Kidney (tissue), 22 donors: ENCODE measurements at places on chromosomes 12 and 14.

DNA sequence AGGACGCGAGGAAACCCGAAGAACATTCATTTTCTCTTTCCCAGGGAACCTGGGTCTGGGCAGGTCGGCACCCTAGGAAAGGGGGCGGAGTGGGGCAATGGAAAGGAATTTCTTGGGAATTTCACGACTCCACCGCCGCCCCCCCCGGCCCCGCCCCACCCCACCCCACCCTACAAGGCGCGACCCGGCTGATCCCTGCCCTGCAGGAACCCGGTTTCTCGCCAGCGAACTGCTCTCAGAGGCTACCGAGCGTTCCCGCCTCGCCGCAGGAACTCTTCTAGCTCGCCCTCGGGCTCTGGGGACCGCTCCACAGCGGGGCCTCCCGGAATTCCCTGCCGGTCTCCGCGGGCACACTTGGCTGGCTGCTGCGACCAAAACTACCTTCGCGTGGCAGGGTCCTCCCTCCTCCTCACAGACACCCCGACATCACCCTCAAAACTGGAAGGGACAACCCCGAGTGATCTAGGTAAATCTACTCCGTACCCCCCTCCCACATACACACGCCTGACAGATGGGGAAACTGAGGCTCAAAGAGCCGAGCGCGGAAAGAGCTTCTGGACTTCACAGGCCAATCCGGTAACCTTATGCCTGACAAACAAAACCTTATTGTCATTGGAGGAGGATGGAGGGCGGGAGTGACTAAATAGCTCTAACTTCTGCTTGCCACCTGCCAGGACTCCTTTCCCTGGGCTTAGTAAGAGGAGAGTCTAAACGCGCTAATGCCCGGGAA is 785 bp upstream of the ACTN1 start:
- H3K36me3 ChIP-seq = no peaks in the 10 kb centered on the region
- H3K4me1 ChIP-seq = no peaks in the 10 kb centered on the region
- peak; percentile 48 for DNase-seq
- peak overlapping the region; percentile 78 for H3K27ac ChIP-seq
- H3K4me3 ChIP-seq = peak overlapping the region; percentile 84

GRCh38 chr14:76432827-76433752 is 57.2 kb downstream of the ESRRB start:
- no peak overlapping the region for H3K4me3 ChIP-seq

- no peak overlapping the region for H3K4me3 ChIP-seq
- H3K27ac ChIP-seq = no peak overlapping the region
- no peaks in the 10 kb centered on the region for H3K36me3 ChIP-seq
These were observed 39.2 kb upstream of the BMAL2 start for GRCh38 chr12:27293463-27293862.

DNA sequence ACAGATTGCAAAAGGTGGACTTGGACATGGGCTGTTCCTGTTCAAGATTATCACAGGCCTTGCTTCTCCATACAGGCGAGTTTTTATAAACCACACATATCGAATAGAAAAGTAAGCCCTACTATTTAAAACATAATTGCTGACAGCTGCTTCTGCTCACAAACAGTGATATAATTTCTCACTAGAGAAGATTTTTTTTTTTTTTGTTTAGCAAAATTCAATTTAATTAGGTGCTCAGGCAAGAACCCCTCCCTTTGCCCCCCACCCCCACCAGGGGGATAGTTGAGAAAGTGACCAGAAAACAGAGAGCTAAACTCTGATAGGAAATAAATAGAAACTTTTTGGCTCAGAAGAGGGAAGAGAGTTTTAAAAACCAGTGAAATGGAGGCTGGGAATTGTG is 132.8 kb upstream of the CRY1 start:
- no peaks in the 10 kb centered on the region for H3K36me3 ChIP-seq
- H3K27ac ChIP-seq = no peak overlapping the region
- no peaks in the 10 kb centered on the region for H3K27me3 ChIP-seq
- H3K4me3 ChIP-seq = no peak overlapping the region
- H3K4me1 ChIP-seq = no peaks in the 10 kb centered on the region
- DNase-seq = no peak

DNA sequence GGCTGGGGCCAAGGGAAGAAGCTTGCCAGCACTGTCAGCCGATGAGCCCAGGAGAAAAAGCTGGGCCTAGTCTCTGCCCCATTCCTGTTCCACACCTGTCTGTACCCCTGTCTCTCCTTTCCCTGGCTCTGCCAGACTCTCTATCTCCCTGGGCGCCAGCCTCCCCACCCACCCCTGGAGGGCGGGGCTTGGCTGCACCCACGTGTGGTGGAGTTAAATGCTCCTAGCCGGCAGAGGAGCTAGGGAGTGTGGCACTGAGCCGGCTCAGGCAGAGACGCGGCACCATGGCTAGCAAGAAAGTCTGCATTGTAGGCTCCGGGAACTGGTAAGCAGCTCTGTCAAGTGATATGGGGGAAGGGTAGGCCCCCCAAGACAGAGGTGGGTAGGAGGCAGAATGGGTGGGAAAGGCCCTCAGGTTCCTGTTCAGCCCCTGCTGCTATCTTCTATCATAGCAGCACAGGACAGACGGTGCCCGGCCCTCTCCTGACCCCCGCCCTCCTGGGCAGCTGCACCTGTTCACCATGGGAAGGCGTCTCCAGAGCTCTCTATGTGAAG is at the start of gene GPD1:
Gene GPD1 (plus strand): TSS at position 242 of the 555 bp plus-strand sequence. CDS start 43 bp downstream, at position 285.
- DNase-seq = peak; percentile 82
- no peaks in the 10 kb centered on the region for H3K27me3 ChIP-seq
- peaks cover 17% of the 10 kb centered on the region for H3K4me1 ChIP-seq
- H3K27ac ChIP-seq = peak within 1 kb of the TSS; percentile 26
- peak within 1 kb of the TSS; percentile 67 for H3K4me3 ChIP-seq

DNA sequence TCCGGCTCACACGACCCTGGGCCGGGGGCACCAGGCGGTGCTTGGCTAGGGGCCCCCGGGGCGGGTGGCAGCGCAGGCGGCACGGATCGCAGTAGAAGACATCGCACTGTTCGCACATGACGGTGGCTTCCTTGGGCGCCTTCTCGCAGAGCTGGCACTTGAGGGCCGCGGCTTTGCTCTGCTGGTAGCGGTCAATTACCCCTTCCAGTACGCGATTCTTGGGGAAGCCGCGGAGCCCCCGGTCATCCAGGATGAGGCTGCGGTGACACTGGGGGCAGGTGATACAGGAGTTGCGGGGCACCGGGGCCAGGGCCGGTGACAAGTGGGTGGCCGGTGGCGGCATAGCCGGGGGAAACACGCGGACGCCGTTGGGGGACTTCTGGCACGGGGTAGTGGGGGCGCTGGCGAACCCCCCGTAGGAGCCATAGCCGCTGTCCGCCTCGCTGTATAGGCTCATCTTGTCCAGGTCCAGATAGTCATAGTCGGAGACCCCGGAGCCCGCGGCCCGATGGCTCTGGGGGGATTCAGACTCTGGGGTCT is 553 bp downstream of the TRIM9 start:
- peaks cover 4% of the 10 kb centered on the region for H3K27me3 ChIP-seq
- peaks cover 3% of the 10 kb centered on the region for H3K4me1 ChIP-seq
- peak; percentile 14 for DNase-seq
- no peak overlapping the region for H3K27ac ChIP-seq
- H3K36me3 ChIP-seq = no peaks in the 10 kb centered on the region

DNA sequence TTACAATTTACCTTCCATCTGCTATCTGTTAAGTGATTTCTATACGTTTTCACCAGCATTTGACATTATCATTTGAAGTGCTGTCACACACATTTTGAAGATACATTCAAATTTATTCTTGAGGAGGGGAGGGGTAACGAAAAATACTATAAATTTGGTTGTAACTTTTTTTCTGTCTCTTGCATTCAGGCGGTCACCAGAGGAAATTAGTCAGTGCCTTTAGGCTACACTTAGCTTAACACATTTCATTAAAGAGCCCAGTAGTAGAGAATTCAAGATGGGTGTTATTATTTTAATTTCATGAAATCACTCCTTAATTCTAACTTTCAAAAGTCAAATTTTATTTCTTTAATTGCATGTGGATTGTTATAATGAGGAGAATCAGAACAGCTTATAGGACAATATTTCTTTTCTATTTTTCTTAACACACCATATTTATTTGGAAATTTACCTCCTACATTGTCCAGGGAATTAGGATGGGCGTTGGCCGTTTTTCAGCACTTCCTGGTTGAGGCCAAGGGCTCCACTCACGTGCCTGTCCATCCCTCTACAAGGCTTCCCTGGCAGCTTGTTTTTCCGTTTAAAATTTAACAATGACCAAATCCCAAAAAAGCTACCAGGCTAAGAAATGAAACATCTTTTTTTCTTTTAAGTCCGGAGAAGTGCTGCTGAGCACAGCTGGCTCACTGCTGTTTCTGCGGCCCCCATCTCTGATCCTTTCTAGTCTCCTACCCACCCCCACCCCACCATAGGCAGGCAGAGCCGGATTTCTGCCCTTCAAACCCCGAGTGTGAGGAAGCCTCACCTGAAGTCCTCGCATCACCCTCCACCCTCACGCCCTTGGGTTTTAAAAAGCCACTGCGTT is 1.1 kb upstream of the FAR2 start:
- DNase-seq = no peak
- H3K36me3 ChIP-seq = no peaks in the 10 kb centered on the region
- H3K4me1 ChIP-seq = no peaks in the 10 kb centered on the region
- peak overlapping the region; percentile 59 for H3K4me3 ChIP-seq
- peak overlapping the region; percentile 51 for H3K27ac ChIP-seq

DNA sequence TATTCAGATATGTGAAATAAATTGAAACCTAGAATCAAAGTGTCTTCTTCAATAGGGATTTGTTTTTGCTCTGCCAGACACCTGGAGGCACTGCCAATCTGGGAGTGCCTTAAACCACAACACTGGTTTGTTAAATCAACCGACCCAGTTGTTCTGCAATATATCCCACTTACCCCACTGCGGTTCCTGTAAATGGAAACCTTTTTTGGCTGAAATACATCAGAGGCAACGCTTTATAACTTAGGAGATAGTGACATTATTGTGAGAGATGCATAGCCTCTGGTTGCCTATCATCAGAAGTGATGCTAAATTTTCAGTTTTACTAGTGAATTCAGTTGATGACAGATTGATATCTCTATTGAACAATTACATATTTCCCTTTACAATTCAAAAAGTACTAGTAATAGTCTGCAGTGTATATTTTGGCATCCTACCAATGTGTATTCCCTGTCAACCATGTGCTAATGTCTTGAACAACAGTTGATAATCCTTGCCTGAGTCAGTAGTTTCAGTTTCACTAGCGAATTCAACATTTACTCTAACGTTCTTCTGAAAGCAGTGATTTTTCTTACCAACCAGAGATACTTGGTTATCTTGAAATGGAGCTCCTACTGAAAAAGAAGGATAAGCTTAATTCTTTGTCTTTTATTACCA is 30.5 kb downstream of the PPP2R5C start:
- DNase-seq = no peak
- H3K27ac ChIP-seq = peak overlapping the region; percentile 43
- H3K4me1 ChIP-seq = no peaks in the 10 kb centered on the region
- H3K27me3 ChIP-seq = no peaks in the 10 kb centered on the region
- H3K4me3 ChIP-seq = peak overlapping the region; percentile 57

DNA sequence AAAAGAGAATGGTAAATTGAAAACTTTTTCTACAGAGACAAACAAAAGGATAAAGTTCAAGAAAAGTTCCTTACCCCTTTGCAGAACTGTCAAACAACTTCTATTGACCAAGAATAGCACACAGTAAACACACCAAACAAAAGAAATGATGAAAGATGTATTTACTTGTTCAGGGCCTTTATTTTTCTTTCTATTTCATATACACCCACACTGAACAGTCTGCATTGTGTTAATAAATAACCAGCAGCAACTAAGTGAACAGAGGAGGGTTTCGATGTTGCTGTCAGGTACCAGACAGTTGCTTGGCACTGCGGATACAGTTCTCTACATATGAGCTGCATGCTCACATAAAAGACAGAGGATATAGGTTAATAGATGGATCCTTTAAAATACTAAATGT is 122.1 kb downstream of the SOX5 start:
- H3K27ac ChIP-seq = no peak overlapping the region
- H3K36me3 ChIP-seq = no peaks in the 10 kb centered on the region
- H3K4me3 ChIP-seq = no peak overlapping the region
- no peak for DNase-seq
- no peaks in the 10 kb centered on the region for H3K27me3 ChIP-seq

GRCh38 chr12:120006258-120006975 is 17.4 kb downstream of the BICDL1 start:
- H3K27me3 ChIP-seq = no peaks in the 10 kb centered on the region
- H3K27ac ChIP-seq = no peak overlapping the region
- no peak for DNase-seq
- no peaks in the 10 kb centered on the region for H3K36me3 ChIP-seq

- H3K4me3 ChIP-seq = no peak overlapping the region
- H3K27me3 ChIP-seq = no peaks in the 10 kb centered on the region
- DNase-seq = no peak
- H3K4me1 ChIP-seq = no peaks in the 10 kb centered on the region
These were observed 27.4 kb downstream of the SINHCAF start for GRCh38 chr12:31298515-31298910.

- no peaks in the 10 kb centered on the region for H3K4me1 ChIP-seq
- H3K36me3 ChIP-seq = no peaks in the 10 kb centered on the region
- H3K4me3 ChIP-seq = no peak overlapping the region
- no peak for DNase-seq
These were observed 430.1 kb downstream of the AEBP2 start for GRCh38 chr12:19869413-19869812.

GRCh38 chr14:103143506-103143905 is 20.2 kb downstream of the TNFAIP2 start:
- no peak overlapping the region for H3K27ac ChIP-seq
- H3K4me3 ChIP-seq = no peak overlapping the region
- H3K27me3 ChIP-seq = no peaks in the 10 kb centered on the region
- H3K36me3 ChIP-seq = no peaks in the 10 kb centered on the region
- H3K4me1 ChIP-seq = no peaks in the 10 kb centered on the region
- peak; percentile 2 for DNase-seq

DNA sequence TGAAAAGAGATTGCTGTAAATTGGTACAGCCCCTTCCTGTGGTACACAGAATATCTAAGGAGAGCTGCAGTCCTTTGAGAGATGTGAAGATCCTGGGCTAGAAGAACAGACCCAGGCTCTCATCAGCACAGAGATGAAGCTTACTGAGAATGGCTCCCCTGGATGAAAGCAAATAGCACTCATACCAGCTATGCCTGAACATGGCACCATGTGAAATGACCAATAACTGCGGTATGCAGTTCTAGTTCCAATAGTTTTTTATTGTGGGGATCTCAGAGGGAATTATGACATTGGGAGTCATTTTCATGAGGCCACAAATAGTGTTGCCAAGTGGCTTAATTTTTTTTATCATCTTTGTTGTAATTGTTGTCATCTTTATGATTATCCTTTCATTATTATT is 15.4 kb upstream of the TRHDE start:
- H3K4me1 ChIP-seq = peaks cover 8% of the 10 kb centered on the region
- no peak for DNase-seq
- no peaks in the 10 kb centered on the region for H3K27me3 ChIP-seq
- H3K4me3 ChIP-seq = no peak overlapping the region
- no peak overlapping the region for H3K27ac ChIP-seq
